ENCODE measurements at places on chromosomes 13 and 19. TPM values are rescaled to one million over a fixed set of nuclear protein-coding genes. Genes with fewer than 3 reads are reported as not detected.

VSTM2B gene
- not detected for total RNA-seq

PVR gene
- 56.4 TPM for total RNA-seq

TEKTIP1 gene
- total RNA-seq = not detected

CCDC194 gene
- total RNA-seq = not detected

LILRA1 gene
- total RNA-seq = not detected

ZNF844 gene
- 5.2 TPM for total RNA-seq

F7 gene
- total RNA-seq = not detected

ETV2 gene
- 0.40 TPM for total RNA-seq

ZNF91 gene
- 13.2 TPM for total RNA-seq

PCDH20 gene
- 2.8 TPM for total RNA-seq

LSM4 gene
- total RNA-seq = 221 TPM

DEDD2 gene
- total RNA-seq = 19.5 TPM
